Activated T-helper 1 cell treated with anti-CD3 and anti-CD28 coated beads, Interleukin-2, amount 50 U/mL, for 16 hours (primary cell): ENCODE measurements at places on chromosomes 12 and 14.

GRCh38 chr12:6788972-6789924 is at the start of gene CD4:
CD4 (plus strand) TSS chr12:6789528; CDS start chr12:6800139, 10,611 bp downstream.
- peak; percentile 43 for DNase-seq

DNA sequence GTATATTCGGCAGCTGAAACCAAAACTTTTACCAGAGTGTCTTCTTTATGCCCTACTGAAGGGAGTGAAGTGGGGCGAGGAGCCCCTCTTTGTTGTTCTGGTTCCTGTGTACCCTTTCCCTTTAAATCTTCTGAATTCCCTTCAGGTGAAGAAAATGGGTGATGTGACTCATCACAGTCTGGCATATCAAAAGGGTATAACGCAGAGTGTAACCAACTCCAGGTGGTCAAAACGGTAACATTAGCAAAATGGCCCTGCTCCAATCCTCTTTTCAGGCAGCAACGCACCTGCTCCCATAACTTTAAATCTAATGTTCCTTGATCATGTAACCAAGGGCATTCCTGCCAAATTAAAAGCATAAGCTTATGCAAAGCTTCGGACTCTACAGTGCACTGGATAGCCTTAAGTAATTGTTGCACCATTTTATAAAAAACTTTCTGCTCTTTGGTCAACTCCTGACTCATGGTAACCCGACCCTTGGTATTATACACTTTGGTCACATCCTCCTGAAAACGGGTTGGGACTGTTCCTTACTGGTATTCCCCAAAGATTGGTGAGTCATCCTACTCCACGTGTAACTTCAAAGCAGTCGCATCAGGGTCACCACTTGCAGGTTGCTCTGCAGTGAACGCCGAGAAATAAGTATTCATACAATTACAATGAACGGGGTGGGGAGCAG is 83.1 kb downstream of the KCNMB4 start:
- DNase-seq: no peak

GRCh38 chr12:79982086-79983062 is 47.5 kb upstream of the PPP1R12A start:
- DNase-seq: no peak

DNA sequence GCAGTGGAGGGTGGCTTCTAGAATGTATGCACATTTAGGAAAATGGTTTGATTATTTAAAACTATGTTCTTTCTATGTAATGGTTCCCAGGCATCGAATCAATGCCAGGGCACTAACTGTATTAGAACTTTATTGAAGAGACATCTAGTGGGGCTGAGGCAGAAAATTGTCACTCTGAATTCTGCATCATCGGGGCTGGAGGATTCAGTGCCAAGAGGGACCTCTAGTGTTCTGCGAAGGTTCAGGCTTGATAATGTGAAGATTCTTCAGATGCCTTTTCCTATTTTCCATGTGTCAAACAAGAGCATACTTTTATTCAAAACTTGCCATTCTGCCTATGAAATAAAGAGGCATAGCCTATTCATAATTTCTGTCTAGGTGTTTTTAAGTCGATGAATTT is 146.3 kb downstream of the CAND1 start:
- DNase-seq: no peak

DNA sequence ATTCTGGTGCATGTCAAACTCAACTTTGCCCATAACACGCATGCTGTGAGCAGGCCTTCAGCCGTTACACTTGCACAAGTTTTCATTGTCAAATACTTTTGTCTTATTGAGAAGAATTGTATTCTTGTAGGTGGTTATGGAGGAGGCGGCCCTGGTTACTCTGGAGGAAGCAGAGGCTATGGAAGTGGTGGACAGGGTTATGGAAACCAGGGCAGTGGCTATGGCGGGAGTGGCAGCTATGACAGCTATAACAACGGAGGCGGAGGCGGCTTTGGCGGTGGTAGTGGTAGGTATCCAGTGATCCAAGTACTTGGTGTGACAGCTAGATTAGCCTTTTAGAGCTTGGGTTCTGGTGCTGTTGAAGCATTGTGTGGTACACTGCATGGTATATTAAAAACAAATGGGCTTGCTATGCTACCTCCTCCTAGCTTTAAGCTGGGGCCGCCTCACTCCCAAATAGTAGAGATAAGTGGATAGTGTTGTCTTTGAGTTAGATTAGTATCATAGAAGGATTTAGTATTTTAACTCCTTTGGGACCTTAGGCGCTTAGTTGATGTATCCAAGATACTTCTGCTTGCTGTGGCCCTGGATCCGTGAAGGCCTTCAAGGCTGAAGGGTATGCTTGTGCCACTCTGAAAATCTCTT is 2.5 kb downstream of the HNRNPA1 start:
- DNase-seq: no peak

- no peak for DNase-seq
These were observed 30.7 kb downstream of the VWF start for GRCh38 chr12:6093764-6094163.

DNA sequence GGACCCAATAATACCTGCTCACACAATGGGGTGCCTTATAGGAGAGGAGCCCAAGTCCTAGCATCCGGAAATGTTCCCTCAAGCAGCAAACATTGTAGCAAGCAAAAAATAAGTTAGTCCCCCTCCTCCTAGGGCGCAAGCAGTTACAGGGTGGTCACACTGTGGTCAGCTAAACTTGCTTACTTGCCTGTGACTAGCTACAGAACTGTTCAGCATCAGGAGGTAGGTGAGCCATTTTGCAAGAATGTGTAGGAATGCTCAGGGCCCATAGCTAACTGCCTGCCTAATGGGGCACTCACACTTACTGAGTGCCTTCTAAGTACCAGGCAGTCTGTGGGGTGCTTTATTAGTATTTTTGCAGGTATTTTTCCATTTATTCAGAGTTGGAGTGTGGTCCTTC is 154.6 kb upstream of the GRIN2B start:
- no peak for DNase-seq

GRCh38 chr14:35789651-35790050 is 19.4 kb downstream of the RALGAPA1 start:
- DNase-seq: no peak

- DNase-seq: no peak
These were observed 46.7 kb downstream of the IRAK3 start for GRCh38 chr12:66235626-66236281.

DNA sequence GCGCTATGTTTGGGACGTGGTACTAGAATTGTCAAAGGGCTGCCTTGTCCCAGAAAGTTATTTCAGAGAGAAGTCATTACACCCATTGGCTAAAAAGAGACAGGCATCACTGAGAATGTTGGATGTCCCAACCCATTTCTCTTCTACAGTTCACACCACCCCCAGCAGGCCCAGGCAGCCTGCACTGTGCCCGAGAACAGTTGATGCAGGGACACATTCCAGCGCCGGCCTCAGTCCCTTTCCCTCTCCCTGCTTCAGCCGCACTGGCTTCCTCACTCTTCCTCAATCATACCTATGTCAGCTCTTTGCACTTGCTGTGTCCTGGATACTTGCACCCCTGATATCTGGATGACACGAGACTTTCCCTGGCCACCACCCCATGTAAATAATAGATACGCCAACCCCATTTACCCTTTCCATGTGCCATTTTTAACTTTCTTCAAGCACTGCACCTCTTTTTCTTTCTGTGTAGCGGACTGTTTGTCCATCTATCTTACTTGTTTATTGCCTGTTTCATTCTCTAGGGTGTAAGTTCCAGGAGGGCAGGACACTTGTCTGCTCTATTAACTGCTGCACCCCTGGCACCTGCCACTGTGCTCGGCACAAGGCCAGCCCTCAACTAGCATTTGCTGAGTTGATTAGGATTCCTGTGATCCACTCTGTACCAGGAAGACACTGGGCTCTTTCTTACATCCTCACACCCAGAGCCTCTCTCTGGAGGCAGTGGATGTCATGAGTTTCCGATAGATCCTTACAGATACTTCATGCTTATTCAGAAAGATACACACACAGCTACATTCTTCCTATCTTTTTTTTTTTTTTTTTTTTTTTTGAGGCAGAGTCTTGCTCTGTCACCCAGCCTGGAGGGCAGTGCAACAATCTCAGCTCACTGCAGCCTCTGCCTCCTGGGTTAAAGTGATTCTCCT is 76.6 kb upstream of the CEP83 start:
- no peak for DNase-seq

- DNase-seq: no peak
These were observed 10.1 kb upstream of the SLC6A15 start for GRCh38 chr12:84922693-84923092.

DNA sequence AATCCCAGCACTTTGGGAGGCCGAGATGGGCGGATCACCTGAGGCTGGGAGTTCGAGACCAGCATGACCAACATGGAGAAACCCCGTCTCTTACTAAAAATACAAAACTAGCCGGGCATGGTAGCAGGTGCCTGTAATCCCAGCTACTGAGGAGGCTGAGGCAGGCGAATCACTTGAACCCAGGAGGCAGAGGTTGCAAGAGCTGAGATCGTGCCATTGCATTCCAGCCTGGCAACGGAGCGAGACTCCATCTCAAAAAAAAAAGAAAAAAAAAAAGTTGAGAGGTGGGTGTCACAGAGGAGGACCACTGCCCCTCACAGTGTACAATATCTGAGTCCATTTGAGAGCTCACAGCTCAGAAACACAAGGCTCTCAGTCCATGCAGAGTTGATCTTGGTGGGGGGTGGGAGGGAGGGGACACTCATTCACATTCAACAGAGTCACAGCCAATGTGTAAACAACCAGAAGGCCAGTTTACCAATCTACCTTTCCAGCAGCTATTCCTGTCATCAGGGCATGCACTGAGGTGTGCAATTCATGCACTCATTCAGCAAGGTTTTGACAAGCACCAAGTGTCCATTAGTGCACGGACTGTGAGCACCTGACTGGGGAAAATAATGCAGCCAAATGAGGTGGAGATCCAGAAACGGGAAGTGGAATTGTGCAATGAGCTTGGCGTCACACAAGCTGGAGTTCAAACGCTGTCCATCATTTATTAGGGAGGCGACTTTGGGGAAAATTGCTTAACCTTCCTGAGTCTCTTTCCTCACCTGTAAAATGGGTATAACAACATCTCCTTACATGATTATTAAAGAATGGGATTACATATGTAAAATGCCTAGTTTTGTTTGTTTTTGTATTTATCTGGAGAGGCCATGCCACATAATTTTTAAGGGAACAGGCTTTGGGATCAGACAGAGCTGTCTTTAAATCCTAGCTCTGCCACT is 4.4 kb upstream of the EIF5 start:
- no peak for DNase-seq

- no peak for DNase-seq
These were observed 37.6 kb downstream of the DCP1B start for GRCh38 chr12:1966561-1967226.

DNA sequence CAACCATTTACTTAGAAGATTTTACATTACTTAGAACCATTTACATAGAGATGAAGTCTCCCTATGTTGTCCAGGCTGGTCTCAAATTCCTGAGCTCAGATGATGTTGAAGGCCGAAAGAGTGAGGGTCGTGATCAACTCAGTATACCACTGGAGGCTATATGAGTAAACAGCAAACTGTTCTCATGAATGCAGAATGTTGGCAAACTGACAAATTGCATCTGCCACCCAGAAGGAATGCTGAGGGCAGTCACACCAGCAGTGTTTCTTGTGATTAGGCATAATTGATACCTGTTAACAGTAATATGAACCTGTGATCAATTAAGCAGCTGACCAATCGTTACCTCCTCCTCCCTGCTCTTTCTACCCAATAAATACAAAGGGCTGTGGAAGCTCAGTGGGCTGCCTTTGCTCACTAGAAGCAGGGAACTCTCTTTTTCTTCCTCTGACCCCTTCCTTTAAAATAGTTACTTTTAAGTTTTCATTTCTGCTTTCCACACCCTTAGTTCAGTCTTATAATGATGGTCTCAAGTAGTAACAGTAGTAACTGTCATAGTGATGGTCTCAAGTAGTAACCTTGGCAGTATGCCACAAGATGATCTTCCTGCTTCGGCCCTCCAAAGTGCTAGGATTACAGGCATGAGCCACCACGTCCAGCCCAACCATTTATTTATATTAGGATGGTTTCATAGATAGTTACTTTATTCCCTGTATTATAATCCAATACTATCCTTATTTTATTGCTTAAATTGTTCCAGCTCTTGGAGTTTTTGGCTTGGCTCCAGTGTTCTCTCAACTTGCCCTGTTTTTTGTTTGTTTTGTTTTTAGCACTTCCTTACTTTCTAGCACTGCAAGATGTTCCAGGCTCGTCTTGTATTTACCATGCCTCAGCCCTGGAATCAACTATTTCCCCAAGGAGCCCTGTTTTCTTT is 25.8 kb downstream of the LIMA1 start:
- DNase-seq: no peak

DNA sequence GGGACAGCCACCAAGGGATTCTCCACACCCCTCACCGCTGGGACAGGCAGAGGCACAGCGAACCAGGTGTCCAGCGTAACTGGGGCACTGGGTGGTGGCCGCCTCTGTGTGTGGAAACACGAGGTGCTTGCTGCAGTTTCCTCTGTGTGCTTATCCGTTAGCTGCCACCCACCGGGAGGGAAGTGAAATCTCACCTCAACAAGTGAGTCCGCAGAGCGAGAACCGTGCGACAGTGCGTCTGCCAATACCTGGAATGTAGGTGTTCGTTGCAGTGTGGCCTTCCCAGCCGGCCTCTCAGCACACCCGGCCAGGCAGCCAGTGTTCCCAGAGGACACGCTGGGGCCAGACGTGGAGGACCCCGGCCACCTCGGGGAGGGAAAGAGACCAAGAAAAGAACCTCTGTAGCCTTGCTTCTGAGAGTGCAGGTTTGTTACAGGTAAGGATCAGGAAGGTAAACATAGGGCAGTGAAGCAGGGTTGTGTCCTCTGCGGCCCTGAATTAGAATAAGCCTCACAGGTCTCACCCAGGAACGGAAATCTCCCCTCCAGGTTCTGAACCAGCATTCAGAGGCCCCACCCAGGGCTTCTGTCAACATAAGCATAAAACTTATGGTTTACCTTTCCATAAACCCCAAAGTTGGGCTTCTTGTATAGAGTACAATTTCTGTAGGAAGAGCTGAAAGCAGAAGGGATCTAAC is 1.5 kb downstream of the BCL2L14 start:
- no peak for DNase-seq

DNA sequence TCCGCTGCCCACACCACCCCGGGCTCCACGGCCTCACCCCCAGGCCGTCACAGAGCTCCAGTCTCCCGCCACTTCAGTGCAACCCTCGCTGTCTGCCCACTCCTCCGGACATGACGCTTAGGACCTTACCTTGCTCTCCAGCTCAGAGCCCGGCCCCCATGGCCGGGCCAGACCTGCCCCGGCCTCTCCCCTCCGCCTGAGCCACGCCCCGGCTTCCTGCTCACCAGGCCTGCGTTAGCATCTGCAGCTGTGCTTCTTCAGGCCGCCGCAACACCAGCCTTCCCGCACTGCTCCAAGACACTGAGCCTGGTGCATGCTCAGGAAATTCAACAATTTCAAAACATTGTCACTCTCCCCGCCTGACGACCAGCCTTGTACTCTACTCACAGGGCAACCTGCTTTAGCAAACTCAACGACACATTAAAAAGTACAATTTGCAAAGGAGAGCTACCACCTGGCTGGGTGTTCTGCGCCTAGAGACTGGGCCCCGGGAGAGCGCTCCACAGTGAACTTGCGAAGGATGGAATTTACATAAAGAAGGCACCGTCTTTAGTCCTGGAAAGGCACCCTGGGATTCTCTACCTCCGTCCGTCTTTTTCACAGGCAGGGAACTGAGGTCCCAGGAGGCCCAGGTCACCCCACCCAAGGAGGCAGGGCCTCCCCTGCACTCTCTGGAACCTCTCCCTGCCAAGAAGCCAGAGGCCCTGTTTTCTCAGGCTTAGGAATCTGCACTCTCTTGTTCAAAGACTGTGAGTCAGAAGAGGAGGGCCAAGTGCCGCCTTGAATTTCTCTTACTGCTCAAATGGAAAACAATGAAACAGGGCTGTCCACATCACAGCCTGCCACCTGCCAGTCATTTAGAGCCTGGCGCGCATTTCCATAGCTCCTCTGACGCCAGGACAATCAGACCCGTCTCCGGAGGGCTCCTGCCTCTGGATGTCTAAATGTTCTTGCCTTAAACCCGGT is 51.3 kb downstream of the STX2 start:
- no peak for DNase-seq

GRCh38 chr12:122001466-122002209 is 20.0 kb upstream of the BCL7A start:
- DNase-seq: no peak
